Stimulated activated CD8-positive, alpha-beta memory T cell treated with anti-CD3 and anti-CD28 coated beads, Interleukin-15, amount 100 ng/mL, for 48 hours (primary cell): ENCODE measurements at places on chromosomes 7 and 10.

GRCh38 chr7:112283382-112283910, 77.0 kb downstream of the ZNF277 start:
- no peak for DNase-seq

DNA sequence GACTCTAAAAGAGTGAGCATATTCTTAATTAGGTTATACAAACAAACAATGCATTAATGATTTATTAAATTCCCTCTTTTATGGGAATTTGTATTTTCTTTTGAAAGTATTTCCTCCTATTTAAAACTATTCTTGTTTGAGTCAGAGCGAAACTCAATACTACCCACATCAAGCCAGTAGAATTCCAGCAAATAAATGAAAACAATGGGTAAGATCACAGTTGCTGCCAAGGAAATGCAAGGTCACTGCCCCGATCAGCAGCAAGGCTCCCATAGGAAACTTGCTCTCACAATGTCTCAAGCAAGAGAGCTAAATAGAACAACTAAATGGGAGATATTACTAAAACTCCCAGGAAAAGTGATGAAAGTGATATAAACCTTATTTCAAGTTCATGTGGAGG, 206.3 kb downstream of the THSD7A start:
- no peak for DNase-seq

DNA sequence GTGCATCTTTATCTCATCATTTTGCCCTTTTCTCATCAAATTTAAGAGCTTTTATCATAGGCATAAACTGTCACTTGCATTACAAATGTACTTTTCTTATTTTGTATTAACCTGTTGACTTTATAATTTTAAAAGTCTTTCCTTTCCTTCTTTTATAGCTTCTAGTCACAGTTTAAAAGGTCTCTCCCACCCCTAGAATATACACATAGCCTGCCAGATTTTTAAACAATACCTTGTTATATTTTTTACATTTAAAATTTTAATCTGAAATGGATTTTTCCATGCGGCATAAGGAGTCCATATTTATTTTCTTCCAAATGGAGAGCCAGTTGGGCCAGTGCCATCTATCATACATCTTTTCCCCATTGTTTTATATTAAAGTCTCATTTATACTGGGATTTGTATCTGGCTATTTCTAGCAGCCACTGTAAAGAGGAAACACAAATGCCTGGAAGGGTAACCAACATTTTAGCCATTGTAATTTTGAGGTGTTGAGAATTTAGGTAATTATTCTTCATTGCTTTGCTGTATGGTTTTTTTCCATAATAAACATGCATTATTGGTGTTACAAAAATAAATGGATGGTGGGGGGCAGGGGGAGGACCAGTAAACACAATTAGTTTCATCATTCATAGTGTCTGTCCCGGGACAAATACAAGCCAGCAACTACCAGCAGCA, 92.8 kb downstream of the CCDC71L start:
- DNase-seq: no peak

DNA sequence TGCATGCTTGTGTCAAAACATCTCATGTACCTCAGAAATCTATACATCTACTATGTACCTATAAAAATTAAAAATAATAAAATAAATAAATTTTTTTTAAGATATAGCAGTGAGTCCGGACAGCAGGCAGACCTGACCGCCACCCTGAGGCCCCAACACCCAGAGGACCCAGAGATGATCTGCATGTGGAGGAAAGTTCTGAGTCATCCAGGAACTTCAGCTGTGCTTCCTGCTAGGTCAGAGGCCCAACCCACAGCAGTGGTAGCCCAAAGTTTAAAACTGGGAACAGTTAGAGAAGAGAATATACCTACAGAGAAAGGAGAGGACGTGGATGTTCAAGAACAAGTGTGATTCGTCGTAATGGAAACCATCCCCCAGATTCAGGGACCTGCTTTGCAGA, 683.7 kb upstream of the NRP1 start:
- no peak for DNase-seq

DNA sequence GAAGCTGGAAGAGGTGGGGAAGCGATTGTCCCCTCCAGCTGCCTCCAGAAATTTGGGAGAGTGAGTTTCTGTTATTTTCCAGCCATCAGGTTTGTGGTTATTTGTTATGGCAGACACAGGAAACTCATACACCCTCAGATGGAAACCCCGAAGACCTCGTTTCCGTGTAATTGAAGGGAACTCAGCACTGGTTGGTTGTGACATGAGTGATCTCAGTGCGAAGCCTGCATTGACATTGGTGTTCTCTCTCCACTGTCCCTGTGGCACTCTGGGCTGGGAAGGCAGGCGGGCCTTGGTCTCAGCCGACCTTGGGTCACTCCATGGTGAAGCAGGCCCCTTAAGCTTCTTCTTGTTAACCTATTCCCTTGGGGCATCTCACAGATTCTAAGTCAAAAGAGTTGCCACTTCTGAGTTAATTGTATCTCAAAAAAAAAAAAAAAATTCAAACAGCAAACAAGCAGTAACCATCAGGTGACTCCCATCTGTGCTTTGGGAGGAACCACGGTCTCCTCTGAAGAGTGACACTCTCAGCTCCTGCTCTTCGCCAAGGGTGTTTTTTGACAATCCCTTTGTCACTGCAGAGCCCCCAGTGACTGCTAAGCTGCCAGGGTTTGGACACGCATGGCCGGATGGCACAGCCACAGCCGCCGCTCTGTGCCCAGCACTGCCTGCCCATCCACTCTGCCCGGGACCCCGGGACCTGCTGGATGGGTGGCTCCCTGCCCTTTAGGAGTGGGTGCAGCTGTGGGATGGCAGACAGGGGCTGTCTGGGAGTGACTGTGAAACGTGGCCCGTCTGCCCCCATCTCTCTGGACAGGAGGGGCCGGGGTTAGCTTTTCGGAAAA, 233.6 kb downstream of the PRPF18 start:
- no peak for DNase-seq

DNA sequence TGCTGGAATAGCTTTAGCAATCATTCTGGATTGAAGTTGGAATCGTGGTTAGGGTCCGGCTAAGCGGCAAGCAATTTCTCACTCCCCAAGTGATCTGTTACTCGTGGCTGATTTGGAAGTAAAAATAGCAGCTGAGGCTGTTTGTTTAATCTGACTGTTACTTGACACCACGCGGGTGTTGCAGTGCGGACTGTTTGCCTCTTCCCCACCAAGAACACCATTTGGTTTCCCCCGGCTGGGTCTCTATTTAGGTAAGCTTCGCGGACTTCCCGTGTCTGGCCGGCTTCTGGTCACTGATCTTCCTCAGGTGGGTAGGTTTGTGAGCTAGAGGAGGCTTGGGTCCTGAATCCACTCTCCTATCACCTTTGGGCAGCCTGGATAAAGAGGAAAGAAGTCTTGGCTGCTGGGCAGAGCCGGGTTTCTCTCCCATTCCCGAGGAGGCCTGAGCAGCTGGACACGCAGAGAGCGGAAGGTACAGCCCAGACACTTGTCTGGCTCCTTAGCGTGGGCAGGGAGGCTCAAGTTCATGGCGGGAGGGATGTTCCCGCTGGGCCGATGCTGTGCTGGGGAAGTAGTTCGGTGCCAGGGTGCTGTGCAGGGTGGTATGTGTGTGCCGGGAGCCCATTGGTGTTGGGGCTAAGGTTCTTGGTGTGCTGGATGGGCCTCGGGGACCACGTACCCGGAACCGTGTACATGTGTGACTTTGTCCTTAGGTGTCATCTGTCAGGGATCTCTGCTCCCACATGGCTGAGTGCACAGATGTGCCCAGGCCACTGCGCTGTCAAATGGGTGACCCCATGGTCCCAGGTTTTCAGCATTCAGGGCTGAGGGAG, at the start of gene C10orf71:
Gene C10orf71, plus strand, starts transcription at position 188 of the 833 bp plus-strand sequence. CDS start 23,376 bp downstream, outside the sequence.
- DNase-seq: no peak

DNA sequence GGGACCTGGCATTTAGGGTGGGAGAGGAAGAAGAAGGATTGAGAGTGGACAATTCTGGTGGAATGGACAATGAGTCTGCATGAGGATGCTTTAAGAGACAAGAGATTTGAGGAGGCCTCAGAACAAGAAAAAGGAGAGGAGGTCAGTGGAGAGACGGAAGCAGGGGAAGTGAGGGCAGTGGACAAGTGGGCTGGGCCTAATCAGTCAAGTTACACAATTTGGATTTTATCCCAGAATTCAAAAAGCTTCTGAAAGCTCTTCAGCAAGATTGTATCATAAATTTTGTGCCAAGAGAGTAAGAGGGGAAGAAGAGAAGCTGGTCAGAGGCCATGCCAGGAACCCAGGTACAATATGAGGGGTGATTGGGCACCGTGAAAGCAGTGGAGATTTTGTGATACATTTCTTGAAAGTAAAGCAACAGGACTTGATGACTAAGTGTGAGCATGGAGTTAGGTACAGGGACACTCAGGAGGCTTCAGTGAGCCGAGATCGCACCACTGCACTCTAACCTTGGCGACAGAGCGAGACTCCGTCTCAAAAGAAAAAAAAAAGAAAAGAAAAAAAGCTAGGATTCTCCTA, 19.3 kb upstream of the TSPAN13 start:
- DNase-seq: no peak

DNA sequence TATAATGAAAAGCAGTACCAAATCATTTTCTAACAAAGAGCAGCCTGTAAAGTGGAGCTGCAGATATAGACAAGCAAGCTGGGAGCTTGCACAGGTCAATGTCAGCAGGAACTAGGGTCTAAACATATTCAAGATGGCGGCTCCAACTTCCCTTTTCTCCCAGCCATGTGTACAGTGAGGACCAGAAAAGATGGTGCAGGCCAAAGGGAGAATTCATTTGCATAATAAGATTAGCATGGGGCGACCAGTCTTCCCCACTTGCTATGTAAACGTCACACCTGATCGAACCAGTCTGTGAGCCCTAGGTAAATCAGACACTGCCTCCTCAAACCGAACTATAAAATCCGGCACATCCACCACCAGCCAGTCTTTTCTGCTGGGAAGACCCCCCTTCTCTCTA, 4.4 kb upstream of the RAPGEF5 start:
- DNase-seq: no peak

DNA sequence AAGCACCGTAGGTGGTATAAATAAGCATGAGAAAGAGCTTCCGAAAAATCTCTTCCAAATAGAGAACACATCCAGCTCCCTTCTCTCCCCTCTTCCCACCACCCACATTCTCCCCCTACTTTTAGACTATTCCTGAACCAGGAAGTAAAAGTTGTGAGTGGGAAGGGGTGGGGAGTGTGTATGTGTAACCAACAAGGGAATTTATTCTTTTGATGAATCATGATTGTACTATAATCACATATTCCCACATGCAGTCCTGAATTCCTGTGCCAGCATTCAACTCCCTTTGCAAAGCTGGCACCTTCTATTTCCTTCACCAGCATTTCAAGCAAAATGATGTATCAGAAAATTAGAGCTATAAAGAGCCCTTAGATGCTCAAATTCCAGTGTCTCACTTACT, 230.6 kb upstream of the CHRM2 start:
- DNase-seq: no peak

DNA sequence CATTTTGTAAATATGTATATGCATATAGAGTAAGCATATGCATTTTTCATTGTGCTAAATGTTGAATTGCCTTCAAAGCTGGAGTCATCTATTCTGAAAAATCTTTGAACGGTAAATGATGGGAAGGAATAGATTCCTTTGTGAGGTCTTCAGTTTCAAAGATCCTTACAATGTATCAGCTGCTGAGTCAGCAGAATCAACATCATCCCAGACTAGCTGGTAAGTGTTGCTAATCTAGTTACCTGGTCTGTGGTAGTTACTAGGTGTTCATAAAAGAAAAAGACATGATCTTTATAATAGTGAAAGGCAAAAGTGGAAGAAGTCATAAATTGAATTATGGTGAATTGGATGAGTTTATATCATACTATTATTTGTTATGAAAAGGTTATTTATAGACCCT, 10.6 kb upstream of the STAM start:
- no peak for DNase-seq

DNA sequence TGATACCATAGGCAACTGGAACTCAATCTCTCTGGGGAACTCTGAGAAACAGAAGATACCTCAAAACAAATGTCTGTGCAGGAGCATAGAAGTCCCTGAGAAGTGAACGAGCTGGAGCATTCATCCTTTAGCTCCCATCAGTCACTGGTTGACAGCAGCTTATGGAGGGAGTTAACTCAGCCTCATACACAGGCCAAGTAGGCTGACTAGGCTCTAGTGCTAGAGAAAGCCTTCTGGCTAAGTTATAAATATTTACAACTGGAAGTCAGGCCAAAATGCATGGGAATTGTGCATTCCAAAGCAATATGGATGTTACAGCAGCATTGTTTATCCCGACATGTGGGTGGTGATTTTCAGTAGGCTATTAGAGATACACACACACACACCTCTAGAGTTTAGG, 66.5 kb downstream of the ANK3 start:
- DNase-seq: no peak

GRCh38 chr7:130649004-130649790, 19.4 kb downstream of the COPG2 start:
- no peak for DNase-seq

GRCh38 chr10:69087590-69088470, at the start of gene SRGN:
Gene SRGN, plus strand, starts transcription at chr10:69088103. Its CDS starts 55 bp downstream, at chr10:69088158.
- DNase-seq: peak; percentile 62

DNA sequence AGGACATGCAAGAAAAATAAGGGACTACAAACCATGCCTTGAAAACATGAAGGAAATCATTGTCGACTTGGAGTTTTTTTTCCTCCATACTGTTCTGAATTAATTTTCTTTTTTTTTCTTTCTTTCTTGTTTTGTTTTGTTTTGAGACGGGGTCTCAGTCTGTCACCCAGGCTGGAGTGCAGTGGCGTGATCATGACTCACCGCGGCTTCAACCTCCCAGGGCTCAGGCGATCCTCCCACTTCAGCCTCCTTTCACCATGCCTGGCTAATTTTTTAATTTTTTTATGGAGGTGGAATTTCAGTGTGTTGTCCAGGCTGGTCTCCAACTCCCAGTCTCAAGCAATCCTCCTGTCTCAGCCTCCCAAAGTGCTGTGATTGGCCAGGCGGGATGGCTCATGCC, 11.6 kb downstream of the UCMA start:
- no peak for DNase-seq

GRCh38 chr7:157856873-157857577, 520.2 kb downstream of the DNAJB6 start:
- no peak for DNase-seq

DNA sequence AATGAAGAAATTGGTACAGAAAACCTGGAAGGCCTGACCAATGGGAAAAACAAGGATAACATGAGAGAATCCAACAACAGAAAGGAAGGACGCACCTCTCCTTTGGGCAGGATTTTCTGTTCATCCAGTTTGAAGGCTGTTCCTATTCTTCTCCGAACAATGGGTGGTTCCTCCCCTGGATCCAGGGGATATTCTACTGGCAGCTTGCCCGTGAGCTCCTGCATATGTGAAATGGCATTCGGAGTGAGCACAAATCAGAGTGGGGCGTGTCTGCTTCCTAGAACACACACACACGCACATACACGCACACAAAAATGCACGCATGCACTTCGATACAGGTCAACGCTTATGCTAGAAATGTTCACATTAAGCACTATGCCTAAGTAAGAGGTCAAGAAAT, 83.5 kb downstream of the PRPF18 start:
- no peak for DNase-seq

GRCh38 chr7:117654780-117655179, 175.0 kb downstream of the CFTR start:
- DNase-seq: no peak

- no peak for DNase-seq
Measured at GRCh38 chr10:59830601-59831259, 75.6 kb downstream of the CCDC6 start.
